NCI-H446 (cell line): ENCODE measurements at places on chromosomes 4 and X.

GRCh38 chrX:119638725-119639471 is 32.7 kb upstream of the NKRF start:
- DNase-seq: no peak

GRCh38 chrX:80705379-80705778 is 104.3 kb downstream of the BRWD3 start:
- DNase-seq: no peak

GRCh38 chrX:39862963-39863362 is 234.8 kb downstream of the BCOR start:
- no peak for DNase-seq

DNA sequence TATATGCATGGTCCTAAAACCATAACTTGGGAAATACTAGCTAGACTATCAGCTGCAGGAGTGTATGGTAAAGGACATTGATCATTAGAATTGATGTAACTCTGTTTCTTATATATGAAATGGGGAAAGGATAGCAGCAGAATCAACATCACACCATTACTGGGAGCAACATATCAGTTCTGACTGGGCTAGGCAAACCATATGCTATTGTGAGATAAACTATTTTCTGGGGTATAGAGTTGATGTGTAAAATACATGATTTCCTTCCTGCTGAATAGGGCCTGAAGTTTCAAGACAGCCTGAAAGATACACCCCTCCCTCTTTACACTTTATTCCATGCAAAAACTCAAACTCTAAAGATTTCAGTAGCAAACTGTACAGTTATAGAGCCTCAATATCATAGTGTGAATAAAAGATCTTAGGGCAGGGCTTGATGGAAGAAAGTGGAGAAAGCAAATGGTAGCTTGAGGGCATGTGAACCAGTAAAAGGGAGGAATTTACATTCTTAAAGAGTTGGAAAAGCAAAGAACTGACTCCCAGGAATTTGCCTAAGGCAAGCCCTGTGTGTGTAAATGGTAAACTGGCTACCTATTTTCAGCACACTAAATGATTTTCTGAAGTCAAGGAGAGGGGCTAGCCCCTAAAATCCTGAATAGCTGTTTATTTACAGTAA is 404.1 kb downstream of the MAPK10 start:
- no peak for DNase-seq

- no peak for DNase-seq
Measured at GRCh38 chr4:186201535-186202230, 10.3 kb downstream of the CYP4V2 start.

DNA sequence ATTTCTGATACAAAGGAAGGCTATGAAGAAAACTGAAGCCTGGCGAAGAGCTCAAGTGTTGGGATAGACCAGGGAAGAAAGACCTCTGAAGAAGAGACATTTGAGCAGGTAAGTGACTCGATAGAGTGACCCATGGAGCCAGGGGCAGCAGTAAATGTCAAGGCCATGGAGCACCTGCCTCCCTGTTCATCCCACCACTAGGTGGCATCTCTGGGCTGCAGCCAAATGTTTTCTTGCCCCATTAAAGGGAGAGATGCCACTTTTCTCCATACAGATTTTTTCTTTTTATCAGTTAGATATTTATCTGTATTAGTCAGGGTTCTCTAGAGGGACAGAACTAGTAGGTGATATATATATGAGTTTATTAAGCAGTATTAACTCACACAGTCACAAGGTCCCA is 4.9 kb upstream of the ZNF81 start:
- peak; percentile 21 for DNase-seq

GRCh38 chr4:69576251-69576877 is 63.1 kb downstream of the UGT2A2 start:
- DNase-seq: no peak

- DNase-seq: no peak
Measured at GRCh38 chr4:165151734-165152133, 39.1 kb upstream of the TMEM192 start.

DNA sequence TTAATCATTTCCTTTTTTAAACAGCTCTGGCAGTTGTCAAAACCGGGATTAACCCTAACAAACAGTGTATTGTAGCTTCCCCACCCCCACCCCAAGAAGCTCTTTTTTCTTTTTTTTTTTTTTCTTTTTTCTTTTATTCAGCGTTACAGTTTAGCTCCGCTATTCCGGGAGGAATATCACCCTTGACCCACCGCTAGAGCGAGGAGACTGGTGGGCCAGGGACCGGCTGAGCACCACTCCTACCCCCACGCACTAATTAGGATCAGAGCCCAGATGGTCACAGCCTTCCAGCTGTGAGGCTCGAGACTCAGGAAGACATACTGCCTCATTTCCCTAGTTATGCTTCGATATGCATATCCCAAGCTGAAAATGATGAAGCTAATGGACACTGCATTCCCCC is 2.0 kb downstream of the PARM1 start:
- DNase-seq: no peak

- no peak for DNase-seq
Measured at GRCh38 chr4:184816962-184817361, 8.8 kb downstream of the ACSL1 start.

DNA sequence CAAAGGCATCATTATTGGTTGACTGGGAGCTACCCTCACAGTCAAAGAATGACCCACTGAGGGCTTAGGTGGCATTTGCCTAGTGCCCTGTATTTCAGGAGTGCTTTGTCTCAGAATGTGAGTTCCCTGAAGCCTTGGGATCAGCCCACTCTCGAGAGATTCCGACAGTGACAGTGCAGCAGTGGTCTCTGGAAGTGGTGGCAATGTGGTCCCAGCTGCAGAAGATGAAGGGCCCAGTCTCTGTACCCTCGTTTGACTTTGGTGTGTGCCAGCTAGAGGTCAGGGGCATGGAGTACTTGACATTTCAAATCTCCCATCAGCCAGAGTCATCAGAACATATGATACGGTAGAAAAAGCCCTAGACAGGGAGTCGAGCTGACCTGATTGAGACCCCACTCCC is 153.7 kb downstream of the EFNB1 start:
- no peak for DNase-seq

DNA sequence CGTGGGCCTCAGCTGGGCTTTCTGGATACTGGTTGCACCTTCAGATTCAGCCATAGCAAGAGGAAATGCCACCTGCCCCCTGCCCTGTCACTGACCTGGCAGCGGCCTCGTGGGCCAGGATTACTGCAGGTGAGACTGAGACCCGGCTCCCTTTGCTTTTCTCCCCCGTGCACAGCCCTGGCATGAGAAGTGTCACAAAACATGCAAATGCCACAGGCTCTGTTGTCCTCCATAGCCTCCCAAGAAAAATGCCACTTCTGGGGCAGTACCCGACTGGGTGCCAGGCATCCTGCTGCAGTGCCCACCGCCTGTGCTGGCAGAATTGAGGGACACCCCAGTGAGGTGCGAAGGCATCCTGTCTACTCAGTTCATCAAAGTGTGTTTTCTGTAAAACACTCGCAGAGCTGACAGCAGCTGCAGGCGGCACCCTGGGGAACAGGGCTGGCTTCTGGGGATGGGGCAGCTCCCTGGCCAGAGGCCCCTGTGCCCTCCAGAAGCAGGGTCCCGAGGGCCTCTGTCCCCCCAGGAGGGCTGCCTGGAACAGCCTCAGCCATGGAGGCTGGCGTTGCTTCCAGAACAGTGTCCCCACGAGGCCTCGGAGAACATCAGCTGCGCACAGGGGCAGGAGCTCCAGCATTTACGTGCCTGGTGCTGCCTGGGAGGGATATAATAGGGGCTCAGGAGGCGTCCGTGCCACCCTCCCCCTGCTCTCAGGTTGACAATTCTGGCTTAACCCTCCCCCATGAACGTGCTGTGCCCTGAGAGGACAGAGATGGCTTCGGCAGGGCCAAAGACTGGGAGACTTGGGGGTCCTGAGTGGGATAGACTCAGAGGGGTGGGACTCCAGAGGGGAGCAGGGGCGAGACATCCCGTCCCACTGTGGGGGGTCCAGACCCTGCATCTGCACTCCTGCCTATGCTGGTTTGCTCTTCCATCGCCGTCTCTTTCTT is 99.5 kb upstream of the NKX1-1 start:
- DNase-seq: no peak

- DNase-seq: no peak
Measured at GRCh38 chr4:122606364-122607043, 14.4 kb downstream of the IL21 start.

DNA sequence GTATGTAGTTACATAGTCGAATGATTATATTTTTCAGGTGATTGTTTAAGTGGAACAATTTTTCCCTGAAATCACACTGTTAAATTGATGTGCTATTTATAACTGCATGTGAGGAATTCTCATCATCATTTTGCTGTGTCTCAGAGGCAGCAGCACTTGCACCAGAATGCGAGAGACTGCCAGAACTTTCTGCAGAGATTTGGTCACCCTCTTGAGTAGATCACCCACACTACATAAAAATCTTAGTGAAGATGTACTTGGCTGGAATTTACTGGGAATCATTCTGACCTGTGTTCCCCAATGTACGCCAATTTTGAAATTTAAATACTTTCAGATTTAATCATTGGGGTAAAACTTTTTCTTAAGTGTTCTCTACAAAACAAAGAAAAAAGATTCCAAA is 5.4 kb downstream of the UGT2B4 start:
- no peak for DNase-seq

GRCh38 chr4:38785041-38785790 is 2.4 kb upstream of the TLR10 start:
- DNase-seq: no peak

DNA sequence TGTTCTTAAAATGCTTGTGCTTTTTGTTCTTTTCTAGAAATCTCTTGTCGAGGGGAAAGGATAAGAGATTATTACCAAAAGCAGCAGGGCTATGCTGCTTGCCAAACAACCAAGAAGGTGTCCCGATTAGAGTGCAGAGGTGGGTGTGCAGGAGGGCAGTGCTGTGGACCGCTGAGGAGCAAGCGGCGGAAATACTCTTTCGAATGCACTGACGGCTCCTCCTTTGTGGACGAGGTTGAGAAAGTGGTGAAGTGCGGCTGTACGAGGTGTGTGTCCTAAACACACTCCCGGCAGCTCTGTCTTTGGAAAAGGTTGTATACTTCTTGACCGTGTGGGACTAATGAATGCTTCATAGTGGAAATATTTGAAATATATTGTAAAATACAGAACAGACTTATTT is 81.5 kb upstream of the PACRGL start:
- no peak for DNase-seq

DNA sequence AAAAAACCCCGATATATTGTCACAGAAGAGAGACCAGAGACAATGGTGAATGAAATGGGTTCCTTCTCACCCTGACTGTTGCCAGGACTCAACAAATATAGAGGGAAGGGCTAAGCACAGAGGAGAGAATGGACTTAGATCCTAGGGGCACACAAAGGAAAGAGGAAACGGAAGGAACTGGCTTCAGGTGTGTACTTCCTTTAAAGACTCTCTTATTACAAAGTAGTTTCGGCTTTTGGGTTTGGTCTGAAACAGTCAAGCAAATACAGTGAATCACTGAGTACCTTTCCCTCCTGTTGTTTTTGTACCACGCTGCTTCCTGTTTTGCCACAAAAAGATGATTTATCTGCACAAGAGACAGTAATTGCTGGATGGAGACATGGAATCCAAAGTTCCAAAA is 46.1 kb upstream of the S100G start:
- no peak for DNase-seq

DNA sequence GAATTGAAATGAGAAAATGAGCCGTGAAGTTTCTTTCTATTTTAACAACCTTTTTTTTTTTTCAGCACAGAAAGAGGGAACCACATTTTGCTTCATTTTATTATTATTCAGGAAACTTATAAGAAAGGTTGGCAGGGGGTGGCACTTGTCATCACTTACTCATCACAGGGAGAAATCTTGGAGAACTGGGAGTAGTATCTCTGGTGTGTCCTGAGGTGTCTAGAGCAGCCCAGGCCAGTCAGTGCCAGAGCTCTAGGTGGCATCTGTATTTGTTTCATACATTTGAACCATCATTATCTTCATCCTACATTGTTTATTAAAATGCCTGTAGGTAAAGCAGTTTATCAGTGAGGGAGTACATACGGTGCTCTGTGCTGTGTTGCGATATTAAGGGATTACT is 43.8 kb upstream of the ARHGAP24 start:
- DNase-seq: no peak

DNA sequence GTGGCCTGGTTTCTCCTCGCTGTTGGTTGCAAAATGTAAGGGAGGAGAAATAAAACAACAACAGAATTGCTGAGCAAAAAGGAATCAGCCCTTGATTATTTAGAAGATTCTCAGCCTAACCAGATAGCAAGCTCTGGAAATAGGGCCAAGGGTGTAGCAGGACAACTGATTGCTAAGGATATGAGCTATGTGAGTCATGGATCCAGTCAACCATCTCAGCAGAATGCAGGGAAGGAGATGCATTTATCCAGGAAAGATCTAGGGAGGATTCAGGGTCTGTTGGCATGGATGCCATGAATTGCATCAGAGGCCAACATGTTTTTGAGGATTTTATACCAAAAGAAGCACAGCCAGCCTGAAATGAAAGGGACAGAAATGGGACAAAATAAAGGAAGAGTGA is 2.2 kb upstream of the XAGE3 start:
- no peak for DNase-seq

- no peak for DNase-seq
Measured at GRCh38 chr4:1471443-1472147, 65.4 kb upstream of the NKX1-1 start.

DNA sequence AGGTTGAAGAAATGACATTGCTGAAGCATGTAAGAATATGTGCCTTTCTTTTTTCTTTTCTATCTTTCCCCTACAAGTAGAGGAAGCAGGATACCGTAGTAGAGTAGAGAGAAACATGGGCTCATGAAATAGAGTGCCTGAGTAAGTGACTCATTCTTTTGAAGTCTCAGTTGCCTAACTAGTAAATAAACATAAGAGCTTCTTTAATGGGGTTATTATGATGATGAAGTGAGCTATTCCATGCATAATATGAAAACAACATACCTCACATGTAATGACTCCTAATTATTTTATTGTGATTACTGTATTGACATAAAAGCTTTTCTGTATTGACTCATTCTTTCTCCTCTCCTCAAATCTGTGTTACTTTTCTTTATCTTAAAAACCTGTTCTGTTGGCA is 1538.2 kb downstream of the TECRL start:
- no peak for DNase-seq

DNA sequence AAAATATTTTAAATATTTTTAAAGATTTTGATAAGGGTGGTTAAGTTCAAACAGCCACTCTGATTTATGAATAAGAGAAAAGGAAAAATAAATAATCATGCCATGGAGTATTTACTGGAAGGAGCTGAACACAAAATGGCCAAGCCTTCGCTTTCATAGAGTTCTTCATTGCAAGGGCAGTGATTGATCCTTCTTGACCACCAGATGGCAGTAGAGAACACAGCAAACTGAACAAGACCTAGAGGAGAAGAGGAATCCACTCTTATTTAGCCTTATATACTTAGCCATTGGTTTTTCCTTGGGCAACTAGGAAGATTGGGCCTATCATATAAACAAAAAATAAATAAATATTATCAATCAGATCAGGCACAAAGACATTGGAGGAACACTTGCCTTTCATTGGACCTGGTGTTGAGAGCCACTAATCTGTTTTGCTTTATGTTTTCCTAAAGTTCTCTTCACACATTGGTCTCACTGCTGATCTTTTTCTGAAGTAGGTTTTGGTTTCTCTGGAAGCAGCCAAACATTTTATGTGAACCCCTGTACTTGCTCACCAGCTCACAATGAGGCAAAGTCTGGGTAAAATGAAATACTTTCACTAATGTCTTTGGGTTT is 58.1 kb upstream of the PARM1 start:
- peak; percentile 89 for DNase-seq
